Natural killer cell treated with Interleukin-12 subunit alpha and Interleukin-12 subunit beta and Interleukin-15 and Interleukin-18, amount 100 ng/mL, for 72 hours (primary cell): ENCODE measurements at places on chromosomes 2 and 18.

DNA sequence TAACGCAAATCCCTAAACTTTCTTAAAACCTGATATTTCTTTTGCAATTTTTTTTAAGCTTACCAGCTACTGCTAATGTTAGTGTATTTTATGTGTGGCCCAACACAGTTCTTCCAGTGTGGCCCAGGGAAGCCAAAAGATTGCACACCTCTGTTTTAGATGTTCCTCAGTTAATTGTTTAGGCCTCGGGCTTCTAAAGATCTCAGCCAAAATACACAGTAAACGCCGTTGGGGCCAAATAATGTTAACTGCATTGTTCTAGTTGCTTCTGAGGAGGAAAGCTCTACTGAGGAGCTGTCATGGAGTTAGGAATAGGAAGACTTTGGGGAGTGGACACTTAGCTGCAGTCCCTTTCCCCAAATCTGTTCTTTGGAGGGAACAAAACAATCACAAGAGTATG lies 2.0 kb downstream of the HSPE1 start:
- H3K4me1 ChIP-seq: peaks cover 34% of the 10 kb centered on the region
- DNase-seq: no peak
- no peaks in the 10 kb centered on the region for H3K27me3 ChIP-seq
- peak overlapping the region; percentile 97 for H3K4me3 ChIP-seq

- H3K4me3 ChIP-seq: no peak overlapping the region
- H3K27ac ChIP-seq: no peak overlapping the region
- no peaks in the 10 kb centered on the region for H3K4me1 ChIP-seq
- H3K27me3 ChIP-seq: no peaks in the 10 kb centered on the region
Measured at GRCh38 chr2:133641942-133642725, 73.9 kb upstream of the NCKAP5 start.

GRCh38 chr2:174138161-174138560 lies 110.2 kb downstream of the OLA1 start:
- no peak for DNase-seq
- no peak overlapping the region for H3K4me3 ChIP-seq
- H3K27ac ChIP-seq: no peak overlapping the region
- H3K36me3 ChIP-seq: peaks cover 4% of the 10 kb centered on the region

- no peak overlapping the region for H3K4me3 ChIP-seq
- H3K36me3 ChIP-seq: no peaks in the 10 kb centered on the region
- no peak for DNase-seq
- peaks cover 11% of the 10 kb centered on the region for H3K4me1 ChIP-seq
Measured at GRCh38 chr18:8701546-8702118, 3.7 kb upstream of the MTCL1 start.

- no peaks in the 10 kb centered on the region for H3K27me3 ChIP-seq
- H3K36me3 ChIP-seq: peaks cover 5% of the 10 kb centered on the region
- H3K4me1 ChIP-seq: no peaks in the 10 kb centered on the region
- no peak for DNase-seq
- no peak overlapping the region for H3K27ac ChIP-seq
Measured at GRCh38 chr2:107412209-107412904, 414.3 kb upstream of the RGPD4 start.

- peaks cover 5% of the 10 kb centered on the region for H3K4me1 ChIP-seq
- H3K36me3 ChIP-seq: peaks cover 7% of the 10 kb centered on the region
- no peak overlapping the region for H3K4me3 ChIP-seq
Measured at GRCh38 chr18:57444301-57444759, 9.2 kb downstream of the ONECUT2 start.

DNA sequence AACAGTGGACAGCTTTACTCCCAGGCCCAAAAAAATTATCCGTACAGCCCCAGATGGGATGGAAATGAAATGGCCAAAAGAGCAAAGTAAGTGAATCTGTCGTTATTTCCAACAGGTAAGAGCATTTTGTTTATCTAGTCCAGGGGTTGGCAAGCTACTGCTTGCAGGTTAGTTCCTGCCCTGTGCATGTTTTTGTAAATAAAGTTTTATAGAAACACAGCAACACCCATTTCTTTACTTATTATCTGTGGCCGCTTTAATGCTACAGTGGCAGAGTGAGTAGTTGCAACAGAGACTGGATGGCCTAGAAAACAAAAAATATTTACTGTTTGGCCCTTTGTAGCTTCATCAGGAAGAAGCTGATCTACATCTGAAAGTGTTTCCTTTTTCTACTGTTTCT lies 94.3 kb upstream of the FOSL2 start:
- no peak overlapping the region for H3K27ac ChIP-seq
- H3K36me3 ChIP-seq: peaks cover 6% of the 10 kb centered on the region
- no peak overlapping the region for H3K4me3 ChIP-seq
- no peaks in the 10 kb centered on the region for H3K27me3 ChIP-seq
